H1 (cell line): ENCODE measurements at places on chromosomes 7 and 10.

- DNase-seq, result no peak
Measured at GRCh38 chr7:129853661-129854268, 99.0 kb downstream of the UBE2H start.

DNA sequence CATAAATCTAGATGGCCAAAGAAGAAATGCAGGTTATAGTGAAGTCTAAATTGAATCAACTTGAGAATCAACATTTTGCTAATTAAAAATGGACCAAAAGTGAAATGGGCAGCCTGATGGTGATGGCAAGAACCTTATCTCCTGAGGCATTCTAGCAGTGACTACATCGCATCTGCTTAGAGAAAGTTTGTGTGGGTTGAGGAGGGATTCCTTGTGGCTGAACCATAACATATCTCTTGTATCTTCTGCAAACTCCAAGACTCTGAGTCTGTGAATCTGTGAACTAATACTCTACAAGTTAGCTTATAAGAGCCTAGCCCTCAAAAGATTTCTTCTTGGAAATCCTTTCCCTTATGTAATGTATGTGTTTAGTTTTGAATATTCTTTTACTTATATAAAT lies 85.6 kb downstream of the PRKG1 start:
- DNase-seq, result no peak

- no peak for DNase-seq
Measured at GRCh38 chr10:112151524-112152039, 32.0 kb downstream of the GPAM start.

DNA sequence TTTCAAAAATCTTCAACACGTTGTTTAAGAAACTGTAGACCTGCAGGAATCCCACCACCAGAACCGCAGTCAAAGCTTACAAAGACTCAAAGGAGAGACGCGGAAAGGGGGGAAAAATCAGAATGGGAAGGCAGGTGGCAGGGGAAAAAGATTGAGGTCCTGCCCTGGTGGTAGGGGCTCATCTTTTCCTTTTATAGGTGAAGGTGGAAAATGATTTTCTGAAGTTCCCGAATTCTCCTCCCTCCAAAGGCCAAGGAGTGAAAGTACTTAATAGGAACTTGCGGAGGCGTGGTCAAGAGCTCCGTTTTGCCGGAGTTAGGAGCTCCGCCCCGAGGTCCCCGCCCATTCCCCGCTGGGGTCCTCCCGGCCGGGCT lies 724 bp downstream of the BBIP1 start:
- DNase-seq, result peak; percentile 94

DNA sequence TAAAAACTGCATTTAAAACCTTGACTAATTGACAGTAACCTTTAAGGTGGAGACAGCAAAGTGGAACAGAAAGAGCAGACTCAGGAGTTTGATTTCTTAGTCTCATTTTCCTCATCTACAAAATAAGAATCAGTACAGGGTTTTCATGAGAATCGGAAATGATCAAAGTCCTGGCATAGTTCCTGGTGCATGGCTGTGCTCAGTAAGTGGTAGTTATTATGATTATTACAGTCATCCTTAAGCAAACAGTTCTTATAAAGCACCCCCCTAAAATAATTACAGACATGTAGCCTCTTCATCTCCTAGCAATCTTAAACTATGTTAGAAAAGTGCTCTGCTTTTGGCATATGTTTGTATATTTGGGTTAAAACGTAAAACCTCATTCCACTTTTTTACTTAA lies 18.0 kb downstream of the NEBL start:
- DNase-seq, result no peak

- no peak for DNase-seq
Measured at GRCh38 chr10:218798-219197, 83.5 kb downstream of the ZMYND11 start.

DNA sequence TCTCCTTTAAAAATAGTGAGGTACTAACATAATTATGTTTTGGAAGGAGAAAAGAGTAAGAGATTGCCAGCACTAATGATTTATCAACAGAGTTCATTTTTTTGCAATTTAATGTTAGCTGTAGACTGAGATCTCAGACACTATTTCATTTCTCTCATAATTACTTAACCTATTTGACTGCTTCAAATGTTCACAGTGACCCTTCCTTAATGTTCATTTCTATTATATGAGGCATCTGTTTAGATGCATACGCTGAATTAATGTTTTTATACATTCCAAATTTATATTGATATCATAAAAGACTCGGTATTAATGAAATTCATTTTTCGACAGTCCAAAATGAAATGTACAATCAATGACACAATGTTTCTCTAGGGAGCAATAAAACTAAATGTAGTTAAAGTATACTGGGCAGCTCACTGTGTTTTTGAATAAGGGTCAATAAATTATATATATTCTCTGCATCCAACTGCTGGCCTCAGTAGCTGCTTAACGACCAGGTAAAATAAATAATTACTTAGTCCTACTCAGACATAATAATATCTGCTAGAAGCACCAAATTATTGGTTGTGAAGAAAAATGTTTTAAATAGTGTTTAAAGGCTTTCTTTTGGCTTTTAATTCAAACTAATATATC lies 373.4 kb downstream of the MAGI2 start:
- DNase-seq, result no peak

DNA sequence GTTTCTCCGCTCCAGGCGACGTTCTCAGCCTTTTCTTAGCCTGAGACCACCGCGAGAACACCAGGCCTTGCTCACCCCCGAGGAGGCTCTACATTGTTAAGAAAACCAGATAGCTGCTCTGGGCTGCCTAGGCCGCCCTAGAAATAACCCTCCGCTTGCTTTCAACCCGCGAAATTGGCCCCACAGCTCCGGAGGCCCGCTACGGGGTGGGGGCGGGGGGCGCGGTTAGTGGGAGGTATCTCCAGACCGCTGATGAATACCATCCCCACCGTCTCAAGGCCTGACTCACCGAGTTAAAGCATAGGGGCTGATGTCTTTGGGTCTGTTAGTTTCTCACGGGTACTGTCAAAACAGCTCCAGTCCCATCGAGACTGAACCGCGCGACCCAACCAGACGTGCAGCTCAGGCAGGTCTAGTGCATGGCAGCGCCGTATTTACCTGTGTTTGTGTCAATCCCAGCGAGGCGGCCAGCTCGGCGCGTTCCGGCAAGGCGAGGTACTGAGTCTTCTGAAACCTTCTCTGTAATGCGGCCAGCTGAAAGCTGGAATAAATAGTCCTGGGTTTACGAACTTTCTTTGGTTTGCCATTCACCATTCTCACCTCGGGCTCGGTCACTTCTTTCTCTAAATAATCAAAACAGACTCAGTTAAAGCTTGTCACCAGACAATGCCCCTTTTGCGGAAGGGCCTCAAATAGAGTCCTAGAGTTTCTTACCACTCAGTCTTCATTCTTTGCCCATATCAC lies 2.7 kb downstream of the DLX5 start:
- peak; percentile 75 for DNase-seq
